ENCODE measurements at places on chromosomes 5 and 9.

DNA sequence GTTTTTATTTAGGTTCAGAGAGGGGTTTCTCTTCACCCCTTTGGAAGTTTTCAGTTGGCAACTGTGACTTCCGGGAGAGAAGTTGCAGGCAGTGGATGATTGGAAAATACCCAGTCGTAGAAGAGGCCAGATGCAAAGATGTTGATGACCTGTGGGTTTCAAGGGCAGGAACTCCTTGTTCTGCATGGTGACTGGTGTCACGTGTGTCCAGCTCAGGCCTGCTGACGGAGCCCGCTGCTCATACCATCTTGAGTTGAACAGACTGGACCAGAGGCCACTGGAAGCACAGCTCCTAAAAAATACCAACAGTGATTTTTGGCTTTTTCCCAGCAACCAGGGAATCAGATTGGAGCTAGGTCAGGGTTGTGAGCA lies 243.9 kb upstream of the KLF4 start:
- peak; percentile 65 for DNase-seq

DNA sequence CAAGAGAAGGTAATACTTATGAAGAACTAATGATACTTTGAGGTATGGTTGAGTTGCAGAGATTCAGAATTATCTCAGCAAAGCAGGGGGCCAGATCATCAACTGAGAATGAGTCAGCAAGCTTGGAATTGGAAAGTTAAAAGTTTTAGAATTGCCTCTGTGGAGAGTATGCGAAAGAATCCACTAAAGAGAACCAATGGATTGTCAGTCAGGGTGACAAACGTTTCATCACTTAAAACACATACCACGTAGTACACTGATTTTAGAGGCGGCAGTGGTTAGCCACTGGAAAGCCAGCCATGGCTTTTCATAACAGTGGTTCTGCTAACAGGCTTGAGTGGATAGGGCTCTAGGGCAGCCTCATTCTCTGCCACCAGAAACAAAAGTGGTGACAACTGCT lies 30.7 kb downstream of the AOPEP start:
- no peak for DNase-seq

DNA sequence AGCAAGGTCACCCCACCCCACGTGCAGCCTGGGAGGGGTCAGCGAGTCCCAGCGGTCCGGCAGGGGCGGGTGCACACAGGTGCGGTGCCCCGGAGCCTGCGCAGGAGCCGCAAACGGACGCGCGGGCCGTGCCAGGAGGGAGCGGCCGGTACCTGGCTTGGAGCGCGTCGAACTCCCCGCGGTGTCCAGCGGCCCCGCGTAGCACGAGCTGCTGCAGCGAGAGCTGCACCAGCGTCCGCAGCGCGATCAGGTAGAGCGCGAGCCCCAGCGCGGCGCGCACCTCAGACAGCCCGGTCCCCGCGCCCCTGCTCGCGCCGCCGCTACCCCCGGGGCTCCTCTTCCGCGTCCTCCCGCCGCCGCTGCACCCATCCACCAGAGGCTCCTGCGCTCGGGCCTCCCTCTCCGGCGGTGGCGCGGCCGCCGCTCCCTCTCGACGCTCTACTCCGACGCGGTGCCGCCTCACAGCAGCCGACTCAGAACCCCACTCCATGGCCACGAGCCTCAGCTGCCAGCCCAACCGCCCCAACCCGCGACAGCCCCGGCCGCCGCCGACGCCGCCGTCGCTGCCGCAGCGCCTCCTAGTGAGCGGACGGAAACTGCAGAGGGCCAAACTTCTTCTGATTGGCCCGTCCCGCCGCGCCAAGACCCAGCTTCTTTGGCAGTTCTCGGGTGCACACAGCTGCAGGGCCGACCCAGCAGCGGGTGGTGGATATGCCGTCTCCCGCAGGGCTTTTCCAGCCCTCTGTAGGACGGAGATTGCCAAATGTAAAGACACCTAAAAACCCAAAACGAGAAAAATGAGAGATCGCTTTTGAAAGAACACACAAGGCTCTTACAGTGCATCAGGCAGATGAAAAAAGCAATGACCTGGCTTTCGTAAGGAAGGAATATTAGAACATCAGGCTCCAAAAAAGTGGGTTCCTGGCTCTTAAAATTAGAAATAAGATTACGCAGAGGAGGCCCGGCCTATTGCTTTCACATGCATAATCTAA lies at the start of gene ERMP1:
Gene ERMP1 (minus strand): TSS at position 580 of the 992 bp plus-strand sequence. CDS start 90 bp downstream, at position 490.
- peak; percentile 95 for DNase-seq

DNA sequence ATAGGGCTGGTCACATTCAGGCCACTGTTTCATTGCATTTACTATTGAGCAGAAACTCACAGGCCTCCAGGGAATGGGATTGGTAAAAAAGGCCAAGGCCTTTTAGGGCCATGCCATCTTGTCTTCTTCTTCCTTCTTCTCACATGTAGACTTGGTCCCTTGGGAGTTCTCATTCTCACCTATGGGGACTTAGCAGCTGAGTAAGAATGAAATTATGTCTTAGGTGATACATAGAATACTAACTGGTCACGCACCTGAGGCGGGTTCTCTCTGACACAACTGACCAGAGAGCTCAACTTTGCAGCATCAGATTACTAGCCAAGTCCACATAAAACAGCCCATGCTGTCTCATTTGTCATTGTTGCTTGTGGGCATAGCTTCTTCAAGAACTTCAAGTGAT lies 641.8 kb downstream of the EFNA5 start:
- DNase-seq, result no peak

- DNase-seq, result no peak
These were observed 52.6 kb downstream of the INIP start for GRCh38 chr9:112665347-112665746.

GRCh38 chr5:81842795-81843398 lies 92.0 kb upstream of the SSBP2 start:
- no peak for DNase-seq

DNA sequence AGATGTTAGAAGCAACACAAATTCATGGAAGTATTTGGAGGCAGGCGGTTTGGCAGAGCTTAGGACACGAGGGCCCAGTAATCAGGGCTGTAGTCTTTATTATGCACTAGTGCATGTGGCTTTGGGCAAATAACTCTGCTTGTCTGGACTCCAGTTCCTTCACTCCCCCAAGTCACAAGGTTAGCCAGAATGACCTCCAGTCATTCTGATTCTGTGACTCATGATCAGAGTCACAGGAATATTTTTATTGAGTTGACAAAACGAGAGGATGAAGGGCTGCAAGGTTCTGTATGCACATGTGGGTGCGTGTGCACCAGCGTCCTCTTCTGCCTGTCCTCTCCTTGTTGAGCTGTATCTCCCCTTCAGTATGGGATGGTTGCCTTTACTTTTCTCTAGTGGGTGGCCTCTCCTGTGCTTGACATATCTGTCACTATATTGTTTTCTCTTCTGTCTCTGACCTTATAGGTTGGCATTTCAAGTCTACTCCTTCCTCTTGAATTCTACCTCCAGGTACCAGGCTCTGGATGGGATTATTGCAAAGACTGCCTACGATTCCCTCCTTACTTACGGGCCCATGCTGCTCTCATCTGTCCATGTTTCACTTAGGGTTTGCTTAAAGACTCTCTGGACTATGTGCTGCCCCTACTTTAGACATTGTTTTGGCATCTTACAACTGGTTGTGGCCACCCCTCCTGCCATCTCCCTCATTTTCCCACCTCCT lies 94.6 kb downstream of the KDM4C start:
- no peak for DNase-seq

- no peak for DNase-seq
These were observed 393.1 kb upstream of the IRX1 start for GRCh38 chr5:3202570-3202969.

DNA sequence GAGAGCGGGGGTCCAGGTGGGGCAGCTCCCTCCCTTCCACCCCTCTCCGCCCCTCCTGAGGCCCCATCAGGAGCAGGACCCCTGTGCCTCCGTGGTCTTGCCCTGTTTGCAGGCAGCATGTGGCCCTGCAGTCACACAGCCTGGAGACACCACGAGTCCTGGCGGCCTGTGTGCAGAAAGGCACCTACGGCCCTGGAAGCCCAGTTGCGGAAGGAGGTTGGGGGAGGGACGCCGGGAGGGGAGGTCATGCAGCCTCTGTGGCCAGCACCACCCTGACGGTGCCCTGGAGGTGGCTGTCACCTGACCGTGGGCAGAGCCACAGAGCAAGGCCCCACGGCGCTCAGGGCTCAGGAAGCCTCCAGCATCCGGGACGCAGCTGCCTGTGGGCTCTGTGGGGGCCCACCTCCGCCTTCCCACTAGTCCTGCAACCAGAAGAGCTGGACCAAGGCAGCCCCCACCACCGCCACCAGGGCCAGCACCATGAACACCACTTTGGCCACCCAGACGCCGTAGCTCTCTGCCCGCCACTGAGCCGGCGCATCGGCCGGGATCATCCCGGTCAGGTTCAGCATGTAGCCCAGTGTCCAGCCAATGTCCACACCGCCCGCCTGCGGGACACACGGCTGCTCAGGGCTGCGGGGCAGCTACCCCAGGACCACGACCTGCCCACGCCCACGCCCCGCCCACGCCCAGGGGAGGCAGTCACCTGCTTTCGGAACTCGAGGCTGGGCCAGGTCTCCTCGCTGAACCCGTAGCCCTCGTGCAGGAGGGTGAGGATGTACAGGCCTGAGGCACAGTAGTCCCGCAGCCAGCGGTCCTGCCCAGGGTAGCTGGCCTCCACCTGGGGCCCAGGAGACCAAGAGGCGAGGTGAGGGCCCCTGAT lies 6.4 kb downstream of the ENTPD8 start:
- DNase-seq, result no peak

DNA sequence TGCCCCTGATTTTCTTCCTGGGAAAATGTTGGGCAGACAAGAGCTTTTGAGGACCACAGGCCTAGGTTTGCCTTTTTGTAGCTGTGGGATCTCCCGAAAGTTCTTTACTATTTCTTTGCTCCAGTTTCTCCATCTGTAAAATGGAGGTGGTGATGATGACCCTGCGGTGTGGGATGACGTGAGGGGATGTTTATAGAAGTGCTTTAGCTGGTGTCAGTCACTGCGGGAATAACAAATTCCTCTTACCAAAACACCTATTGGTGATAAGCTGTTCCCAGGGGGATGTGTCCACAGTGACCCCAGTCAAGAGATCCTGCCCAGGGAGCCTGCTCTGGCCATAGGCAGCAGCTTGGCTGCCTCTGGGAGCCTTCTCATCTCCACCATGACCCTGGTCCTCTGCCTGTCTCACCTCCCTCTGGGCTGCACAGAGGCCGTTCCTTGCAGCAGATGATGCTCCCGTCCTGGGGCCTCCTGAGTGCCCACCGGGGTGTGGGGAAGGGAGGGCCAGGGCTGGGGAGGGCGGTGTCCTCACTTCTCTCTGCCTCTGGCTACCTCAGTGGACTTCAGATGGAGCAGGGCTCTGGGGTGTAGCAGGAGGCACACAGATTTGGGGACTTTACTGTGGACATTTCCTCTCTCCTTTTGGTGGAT lies 77.2 kb downstream of the COL15A1 start:
- no peak for DNase-seq

- peak; percentile 31 for DNase-seq
These were observed 93.4 kb downstream of the KCNIP1 start for GRCh38 chr5:170597109-170597751.

GRCh38 chr5:59126708-59127573 lies 544.1 kb downstream of the RAB3C start:
- DNase-seq, result peak; percentile 22

- DNase-seq, result no peak
These were observed 45.2 kb downstream of the UBE2QL1 start for GRCh38 chr5:6493681-6494454.

GRCh38 chr9:87184956-87185642 lies 237.8 kb upstream of the GAS1 start:
- no peak for DNase-seq

- no peak for DNase-seq
These were observed 70.5 kb upstream of the GFPT2 start for GRCh38 chr5:180423598-180423997.

DNA sequence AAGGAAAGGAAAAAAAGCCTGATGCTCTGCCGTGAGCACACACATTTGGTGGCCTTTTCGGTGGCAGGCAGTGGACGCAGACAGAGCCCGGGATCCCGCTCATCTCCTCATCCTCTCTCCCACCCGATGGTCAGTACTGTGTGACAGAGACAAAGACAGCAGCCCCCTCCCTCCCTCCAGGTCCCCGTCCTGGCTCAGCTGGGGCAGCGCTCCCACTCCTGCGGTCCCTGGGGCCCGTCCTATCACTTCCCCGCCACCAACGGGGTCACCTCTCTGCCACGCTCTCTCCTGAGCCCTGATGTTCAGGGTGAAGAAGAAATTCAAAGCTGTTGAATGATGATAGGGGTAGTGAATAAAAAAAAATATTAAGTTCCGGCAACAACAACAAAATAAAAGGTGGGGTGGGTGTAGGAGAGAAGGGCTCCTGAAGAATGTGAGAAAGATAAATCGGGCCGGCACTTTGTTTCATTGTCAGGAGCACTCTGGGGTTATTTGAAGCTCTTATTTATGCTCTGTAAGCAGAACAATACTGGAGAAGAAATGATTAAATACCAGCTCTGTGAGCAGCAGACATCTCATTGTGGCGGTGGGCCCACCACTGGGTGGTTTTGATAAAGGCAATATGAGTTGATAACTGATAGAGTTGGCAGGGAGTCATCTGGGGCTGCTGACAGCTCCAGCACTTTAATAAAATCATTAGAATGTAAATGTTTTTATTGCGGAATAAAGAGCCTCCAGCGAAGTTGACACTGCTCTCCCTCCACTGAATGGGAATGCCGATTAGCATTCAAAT lies 417.7 kb downstream of the IRX1 start:
- no peak for DNase-seq

DNA sequence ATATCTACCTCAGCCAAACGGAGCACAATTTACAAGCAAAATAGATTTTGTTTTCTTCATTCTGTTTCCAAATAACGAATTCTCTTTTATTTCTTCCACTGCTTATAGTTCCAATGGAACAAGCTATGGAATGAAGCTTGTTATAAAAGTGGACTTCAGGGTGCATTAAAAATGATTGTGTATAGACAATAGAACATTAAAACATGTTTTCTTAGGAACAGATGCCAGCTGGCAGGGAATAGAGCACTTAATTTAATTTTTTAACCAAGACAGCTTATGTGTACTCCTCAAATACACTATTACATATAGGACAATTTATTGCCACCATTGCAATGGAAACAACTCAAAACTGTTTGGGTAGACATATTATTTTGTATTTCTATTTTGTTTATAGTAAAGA lies 860.1 kb upstream of the TYRP1 start:
- DNase-seq, result no peak

DNA sequence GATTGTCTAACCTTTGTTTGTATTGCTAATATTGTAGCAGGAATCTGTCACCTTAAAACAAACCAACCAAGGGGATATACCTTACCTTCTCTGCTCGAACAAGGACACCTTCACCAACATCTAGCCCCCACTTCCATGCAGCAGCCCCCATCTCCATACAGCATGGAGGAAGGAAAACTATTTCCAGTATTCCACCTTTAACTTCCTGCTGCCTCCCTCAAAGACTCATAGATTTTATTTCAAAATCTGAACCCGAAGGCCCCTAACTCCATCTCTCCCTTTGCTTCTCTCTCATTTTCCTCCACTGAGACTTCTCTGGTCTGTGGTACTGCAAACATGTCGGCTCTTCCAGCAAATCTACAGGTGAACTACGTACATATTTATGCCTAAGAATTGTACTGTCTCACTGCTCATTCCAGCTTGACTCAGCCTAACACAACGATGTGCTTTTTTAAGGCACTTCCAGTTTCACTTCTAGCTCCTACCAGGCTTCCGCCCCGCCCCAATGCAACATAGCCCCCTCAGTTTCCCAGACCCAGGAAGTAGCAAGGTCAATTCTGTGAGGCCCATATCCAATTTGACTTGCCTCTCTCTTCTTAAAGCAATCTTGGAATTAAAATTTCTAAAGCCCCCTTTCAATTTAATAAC lies 70.7 kb upstream of the RNF38 start:
- DNase-seq, result peak; percentile 63

GRCh38 chr5:115543365-115544042 lies 1.1 kb downstream of the FEM1C start:
- peak; percentile 61 for DNase-seq

GRCh38 chr5:175517824-175518450 lies 39.6 kb downstream of the SFXN1 start:
- DNase-seq, result peak; percentile 55

GRCh38 chr5:179132586-179133355 lies 72.6 kb downstream of the ZNF354C start:
- no peak for DNase-seq
